ENCODE measurements at places on chromosomes 12 and 14.
A peak's percentile ranks its signal among the peaks of the same experiment; 100 is the strongest.

DNA sequence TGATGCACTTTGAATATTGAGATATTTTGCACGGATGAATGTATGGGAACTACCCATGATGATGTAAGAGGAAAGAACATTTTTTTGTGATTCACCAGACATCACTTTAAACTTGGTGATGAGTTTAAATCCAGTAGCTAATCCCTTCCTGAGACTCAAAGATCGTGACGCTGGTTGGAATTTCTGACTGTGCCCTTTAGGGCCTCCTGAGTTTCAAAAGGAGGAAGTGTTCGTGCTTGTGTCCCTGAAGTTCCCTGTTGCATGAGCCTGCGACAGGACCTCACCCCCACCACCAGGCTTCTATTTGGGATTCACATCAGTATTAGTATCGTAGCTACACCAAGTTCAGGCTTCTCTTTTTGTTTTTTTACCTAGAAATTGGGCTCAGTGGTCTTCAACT is 18.6 kb upstream of the RIN3 start:
- DNase-seq, result no peak

DNA sequence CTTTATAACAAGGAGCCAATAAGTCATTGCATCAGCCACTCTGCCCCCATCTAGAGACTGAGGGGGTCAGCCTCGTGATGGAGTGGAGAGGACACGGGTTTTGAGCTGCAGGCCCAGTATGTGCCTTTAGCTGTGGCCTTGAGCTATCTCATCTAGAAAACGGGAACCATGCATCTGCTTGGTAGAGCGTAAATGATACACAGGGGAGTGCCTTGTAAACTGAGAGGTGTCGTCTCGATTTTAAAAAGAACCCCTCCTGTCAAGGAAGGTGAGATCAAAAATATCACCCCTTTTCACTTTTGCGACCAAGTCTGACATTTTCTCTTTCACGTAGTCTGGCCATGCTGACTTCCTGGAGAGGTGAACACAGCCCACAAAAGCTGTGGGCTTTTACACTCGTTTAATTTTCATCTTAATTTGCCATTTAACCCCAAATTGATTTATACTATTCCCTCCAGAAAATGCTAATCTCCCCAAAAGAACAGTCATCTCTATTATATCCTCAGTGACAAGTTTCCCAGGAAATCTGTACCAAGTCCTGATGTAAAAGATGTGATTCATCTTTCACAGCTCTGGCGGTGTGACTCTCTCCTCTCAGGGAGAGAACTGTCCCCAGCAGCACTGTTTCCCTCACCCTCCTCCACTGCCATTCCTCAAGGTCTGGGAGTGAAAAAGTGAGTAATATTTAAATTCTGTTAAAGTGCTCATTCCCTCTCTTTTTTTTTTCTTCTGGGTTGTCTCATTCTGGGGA is 30.6 kb downstream of the VCPKMT start:
- DNase-seq, result no peak

- no peak for DNase-seq
These were observed 67.3 kb upstream of the ATP2B1 start for GRCh38 chr12:89775986-89776365.

- DNase-seq, result no peak
These were observed 4.2 kb downstream of the ACYP1 start for GRCh38 chr14:75059642-75060041.

GRCh38 chr12:108265505-108265904 is 73.6 kb downstream of the CMKLR1 start:
- no peak for DNase-seq

DNA sequence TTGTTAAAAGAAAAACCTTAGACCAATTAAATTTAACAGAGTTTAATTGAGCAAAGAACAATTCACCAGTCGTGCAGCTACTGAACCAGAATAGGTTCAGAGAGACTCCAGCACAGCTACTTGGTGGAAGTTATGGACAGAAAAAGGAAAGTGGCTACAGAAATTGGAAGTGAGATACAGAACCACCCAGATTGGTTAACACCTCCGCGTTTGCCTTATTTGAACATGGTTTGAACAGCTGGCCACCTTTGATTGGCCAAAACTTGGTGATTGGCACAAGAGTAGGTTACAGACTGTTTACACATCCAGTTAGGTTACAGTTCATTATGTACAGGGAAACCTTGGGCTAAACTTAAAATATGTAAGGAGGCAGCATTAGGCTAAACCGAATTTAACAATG is 54.9 kb downstream of the SRGAP1 start:
- DNase-seq, result no peak

DNA sequence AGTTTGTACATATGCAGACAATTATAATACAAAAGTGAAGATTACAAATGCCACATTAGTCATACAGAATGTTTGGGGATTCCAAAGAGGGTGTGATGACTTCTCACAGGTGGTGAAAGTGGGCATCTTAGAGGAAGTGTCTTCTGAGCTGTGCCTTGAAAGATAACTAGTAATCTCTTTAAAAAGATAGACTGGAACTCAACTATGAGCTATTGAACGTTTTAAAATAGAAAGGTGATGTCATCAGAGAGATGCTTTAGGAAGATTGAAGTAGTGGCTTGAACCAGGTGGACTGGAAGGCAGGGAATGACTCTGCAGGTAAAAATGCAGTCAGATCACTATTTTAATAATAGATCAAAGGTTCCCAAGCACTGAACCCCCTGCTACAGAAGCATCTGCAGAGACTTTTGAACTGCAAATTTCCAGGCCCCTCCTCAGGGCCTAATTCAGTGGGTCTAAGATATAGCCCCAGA is 50.3 kb downstream of the SYT1 start:
- peak; percentile 68 for DNase-seq

DNA sequence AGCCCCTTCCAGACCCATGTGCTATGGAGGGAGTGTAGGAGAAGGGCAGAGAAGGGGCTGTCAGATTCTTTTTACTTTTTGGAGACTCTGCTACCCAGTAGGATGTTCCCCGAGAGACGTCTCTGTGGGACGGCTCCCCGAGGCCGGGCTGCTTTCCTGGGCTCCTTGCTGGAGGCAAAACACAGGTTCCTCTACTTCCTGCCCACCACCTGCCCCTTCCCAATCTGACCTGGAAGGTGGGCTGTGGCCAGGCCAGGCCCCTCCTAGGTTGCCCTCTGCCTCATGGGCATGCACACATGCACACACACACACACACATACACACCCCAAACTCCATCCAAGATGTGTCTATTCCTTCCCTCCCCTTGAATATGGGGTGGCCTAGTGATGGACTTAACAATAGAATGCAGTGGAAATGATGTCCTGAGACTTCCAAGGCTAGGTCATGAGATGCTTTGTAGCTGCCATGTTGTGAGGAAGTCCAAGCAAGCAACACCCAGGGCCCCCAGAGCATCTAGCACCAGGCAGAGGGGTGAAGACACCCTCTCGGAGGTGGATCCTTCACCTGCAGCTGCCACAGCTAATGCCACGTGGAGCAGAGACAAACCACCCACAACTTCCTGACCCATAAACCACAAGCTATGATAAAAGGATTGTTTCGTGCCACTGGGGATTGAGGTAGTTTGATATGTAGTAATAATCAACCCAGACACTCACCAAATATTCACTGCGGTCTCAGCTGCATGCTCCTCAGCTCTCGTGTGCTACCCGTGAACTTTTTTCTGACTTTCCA is 1.6 kb upstream of the ASB2 start:
- DNase-seq, result peak; percentile 97

- DNase-seq, result no peak
These were observed 30.3 kb downstream of the FAIM2 start for GRCh38 chr12:49873361-49873934.

- no peak for DNase-seq
These were observed 11.1 kb upstream of the SLC6A12 start for GRCh38 chr12:225012-225411.

DNA sequence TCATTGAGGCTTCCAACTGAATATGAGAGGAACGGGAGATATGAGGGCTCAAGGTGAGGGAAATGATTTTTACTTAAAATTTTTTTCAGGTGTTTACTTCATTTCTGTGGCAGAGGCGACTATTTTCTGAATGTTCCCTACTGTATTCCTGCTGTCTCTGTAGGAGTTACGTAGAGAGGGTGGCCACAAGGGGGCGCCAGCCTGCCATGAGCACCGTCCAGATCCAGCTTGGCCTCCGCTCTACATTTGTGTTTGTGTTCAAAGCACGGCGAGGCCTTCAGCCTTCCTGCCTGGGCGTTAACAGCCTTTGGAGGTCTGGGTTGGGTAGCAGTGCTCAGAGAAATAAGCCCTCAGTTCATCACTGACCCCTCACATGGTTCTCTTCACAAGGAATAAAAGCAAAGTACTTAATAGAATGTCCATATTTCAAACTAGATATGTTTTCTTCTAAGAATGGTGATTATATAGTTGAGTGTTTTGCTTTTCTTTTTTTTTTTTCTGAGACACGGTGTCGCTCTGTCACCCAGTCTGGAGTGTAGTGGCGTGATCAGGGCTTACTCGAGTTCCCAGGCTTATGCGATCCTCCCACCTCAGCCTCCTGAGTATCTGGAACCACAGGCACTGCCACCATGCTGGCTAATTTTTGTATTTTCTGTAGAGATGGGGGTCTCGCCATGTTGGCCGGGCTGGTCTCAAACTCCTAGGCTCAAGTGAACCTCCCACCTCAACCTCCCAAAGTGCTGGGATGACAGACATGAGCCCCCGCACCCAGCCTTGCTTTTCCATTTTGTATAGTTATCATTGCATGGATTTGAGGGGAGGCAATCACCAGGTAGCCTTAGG is 22.3 kb downstream of the CKB start:
- DNase-seq, result peak; percentile 74

DNA sequence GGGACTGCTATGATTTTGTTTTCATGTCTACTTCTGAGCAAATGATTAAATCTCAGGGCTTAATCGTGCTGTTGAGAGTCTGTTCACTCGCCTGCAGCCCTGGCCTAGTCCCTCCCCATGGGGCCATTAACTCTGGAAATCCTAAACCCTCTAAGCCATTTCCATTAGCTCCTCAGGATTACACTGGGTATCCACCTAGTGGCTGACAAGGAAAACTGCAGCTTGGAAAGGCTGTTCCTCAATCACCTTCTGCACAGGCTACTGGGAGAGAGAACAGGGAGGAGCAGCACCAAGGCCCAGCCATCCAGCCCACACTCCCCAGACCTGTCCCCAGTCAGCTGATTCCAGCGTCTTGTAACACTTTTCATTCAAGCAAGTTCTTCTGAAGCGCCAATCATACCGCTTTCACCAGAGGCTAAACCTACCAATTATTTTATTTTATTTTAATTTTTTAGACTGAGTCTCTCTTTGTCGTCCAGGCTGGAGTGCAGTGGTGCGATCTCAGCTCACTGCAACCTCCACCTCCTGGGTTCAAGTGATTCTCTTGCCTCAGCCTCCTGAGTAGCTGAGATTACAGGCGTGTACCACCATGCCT is 48.7 kb downstream of the NEUROD4 start:
- peak; percentile 69 for DNase-seq

DNA sequence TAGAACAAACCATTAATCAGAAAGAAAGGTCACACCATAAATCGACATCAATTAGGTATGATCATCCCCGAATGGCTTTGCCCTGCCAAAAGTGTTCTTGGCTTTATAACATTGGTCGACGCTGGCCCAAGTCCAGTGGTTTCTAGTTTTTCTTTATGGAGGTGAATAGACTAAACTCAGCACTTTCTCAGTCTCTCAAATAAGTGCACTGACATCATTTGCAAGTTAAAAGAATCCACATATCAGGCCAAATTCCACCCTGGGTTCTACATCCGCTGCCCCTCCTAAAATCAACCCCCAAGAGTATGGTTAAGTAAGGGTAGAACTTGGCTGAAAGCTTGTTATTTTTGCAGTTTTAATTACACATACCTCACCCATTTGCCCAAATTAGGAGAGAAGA is 314.3 kb downstream of the C12orf75 start:
- DNase-seq, result no peak

DNA sequence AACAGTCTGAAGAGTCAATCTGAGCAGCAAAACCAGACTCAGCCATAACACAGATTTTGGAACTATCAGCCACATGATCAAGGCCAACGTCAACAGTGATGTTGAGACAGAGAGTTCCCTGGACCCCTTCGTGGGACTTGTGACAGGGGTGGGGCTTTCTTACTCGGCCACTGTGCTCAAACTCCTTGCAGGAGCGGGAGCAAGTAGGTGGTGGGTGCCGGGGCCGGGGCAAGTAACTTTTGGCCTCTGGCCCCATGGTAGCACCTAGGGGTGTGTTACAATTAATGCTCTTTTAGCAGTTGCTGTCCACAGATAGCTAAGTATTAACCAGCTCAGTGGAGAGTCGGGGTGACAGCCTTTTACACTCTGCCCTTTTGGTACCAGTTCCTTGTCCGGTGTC is 384.4 kb downstream of the NUAK1 start:
- no peak for DNase-seq

DNA sequence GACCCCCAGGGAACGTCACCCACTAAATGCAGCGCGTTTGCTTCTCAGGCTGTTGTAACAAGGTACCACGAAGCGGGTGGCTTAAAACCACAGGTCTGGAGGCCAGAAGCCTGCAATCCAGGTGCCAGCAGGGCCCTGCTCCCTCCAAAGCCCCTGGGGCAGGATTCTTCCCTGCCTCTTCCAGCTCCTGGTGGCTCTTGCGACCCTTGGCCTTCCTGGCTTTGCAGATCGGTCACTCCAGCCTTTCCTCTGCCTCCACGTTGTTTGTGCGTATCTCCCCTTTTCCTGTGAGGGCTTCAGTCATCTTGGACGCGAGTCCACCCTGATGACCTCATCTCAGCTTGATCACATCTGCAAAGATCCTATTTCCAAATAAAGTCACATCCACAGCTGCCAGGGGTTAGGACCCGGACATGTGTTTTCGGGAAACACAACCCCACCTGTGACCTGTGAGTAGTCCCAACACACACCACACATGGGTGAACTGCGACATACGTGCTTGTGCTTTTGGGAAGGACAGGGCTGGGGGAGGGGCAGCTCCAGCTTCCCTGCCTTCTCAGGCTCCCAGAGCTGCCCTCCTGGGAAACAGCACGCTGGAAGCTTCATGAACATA is 114.5 kb upstream of the NCOR2 start:
- peak; percentile 30 for DNase-seq

GRCh38 chr14:64725261-64725815 is 21.1 kb downstream of the PLEKHG3 start:
- no peak for DNase-seq

DNA sequence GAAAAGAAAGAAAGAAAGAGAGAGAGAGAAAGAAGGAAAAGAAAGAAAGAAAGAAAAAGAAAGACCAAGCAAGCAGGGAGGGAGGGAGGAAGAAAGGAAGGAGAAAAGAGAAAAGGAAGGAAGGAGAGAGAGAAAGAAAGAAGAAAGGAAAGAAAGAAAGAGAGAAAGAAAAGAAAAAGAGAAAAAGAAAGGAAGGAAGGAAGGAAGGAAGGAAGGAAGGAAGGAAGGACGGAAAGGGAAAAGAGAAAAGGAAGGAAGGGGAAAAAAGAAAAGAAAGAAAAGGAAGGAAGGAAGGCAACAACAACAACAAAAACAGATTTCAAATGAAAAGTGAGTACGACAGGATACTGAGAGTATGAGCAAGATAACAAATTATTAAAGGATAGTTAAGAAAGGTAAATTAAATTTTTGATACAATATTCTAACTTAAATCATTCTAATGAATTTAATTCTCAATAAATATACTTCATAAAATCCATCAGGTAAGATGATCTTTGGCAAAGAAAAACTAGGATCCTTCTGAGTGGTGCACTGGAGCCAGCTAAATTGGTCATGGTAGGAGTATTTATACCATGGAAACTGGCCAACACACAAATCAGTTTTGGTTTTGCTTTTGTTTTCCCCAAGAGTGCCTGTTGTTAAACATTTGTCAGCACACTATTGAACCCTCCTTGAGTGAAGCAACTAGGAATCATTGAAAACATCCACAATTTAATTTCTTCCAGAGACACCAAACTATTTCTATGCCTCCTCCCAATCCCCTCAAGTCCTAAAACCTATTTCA is 56.1 kb upstream of the DYRK2 start:
- DNase-seq, result peak; percentile 2

- DNase-seq, result no peak
These were observed 71.7 kb downstream of the NOVA1 start for GRCh38 chr14:26526137-26526536.

GRCh38 chr12:10113075-10113474 is 14.3 kb upstream of the CLEC1A start:
- no peak for DNase-seq
